Activated CD4-positive, alpha-beta T cell treated with anti-CD3 and anti-CD28 coated beads, Interleukin-2, amount 50 U/mL, for 48 hours (primary cell): ENCODE measurements at places on chromosomes 1 and 21.

GRCh38 chr1:53327182-53327913 is 522 bp downstream of the LRP8 start:
- peak; percentile 50 for DNase-seq

GRCh38 chr21:46297338-46298271 is 11.5 kb downstream of the YBEY start:
- DNase-seq = no peak

- no peak for DNase-seq
These were observed 46.0 kb upstream of the A3GALT2 start for GRCh38 chr1:33366762-33367484.

DNA sequence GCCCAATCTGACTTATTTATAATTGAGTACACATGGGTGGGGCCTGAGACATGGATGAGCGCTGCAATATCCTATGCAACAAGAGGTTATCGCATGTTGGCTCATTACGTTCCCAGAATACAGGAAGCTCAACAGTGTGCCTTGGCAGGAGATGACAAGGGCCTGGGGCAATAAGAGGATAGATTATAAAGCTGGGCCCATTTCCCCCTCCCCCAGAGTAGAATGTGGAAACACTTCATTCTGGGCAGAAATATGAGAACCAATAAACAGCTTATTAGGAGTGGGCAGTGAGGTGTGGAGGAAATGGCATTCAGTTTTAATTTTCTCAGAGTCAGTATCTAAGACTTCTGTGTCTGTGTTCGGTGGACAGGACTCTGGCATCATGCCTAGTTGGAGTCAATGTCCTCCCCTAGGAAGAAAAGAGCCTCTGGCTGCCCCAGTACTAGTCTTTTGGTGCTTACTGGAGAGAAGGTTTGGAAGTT is 92.8 kb downstream of the PIK3R3 start:
- no peak for DNase-seq

DNA sequence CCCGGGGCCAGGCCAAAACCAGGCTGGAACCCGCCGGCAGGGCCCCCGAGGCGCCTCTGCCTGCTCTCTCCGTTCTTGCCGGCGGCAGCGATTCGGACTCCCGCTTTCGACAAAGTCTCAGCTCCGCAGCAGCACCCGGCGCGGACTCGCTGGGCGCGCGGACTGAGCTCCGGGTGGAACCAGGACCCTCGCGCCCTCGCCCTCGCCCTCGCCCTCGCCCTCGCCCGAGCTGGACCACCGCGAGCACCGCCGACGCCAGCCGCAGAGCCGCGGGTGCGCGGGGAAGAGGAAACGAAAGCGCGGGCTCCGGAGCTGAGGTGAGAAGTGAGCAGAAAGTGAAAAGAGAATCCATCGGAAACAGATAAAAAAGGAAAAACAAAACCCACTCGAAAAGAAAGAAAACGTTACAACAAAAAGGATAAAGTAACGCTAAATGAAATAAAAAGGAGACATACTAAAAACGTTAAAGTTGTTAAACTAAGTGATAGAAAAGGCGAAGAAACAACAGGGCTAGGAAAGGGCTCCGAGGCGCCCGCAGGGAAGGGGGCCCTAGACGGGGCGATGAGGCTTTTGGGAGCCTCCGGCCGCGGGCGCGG is 64.9 kb downstream of the MEF2D start:
- DNase-seq = peak; percentile 32

DNA sequence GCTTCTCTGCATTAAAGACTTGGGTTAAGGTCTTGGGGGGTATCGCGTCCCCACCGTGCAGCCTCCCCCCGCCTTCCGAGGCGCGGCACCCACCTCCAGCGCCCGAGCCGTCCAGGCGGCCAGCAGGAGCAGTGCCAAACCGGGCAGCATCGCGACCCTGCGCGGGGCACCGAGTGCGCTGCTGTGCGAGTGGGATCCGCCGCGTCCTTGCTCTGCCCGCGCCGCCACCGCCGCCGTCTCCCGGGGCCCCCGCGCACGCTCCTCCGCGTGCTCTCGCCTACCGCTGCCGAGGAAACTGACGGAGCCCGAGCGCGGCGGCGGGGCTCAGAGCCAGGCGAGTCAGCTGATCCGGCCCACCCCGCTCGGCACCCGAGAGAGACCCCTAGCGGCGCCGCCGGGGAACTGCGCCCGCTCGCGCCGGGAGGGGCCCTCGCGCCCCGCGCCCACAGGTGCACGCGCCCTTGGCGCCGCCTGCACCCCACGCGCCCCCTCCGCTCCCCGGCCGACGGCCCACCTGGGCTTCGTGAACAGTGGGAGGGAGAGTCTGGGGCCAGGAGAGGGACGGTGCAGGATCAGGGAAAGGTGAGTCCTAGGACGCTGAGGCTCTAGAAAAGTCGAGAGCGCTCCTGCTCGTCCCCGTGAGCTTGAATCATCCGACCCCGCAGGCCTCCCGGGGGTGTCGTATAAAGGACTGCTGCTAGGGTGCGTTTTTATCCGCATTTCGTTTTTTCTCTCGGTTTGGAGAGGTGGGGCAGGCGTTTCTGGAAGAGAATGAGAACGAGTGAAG is at the start of gene APP:
APP (minus strand) TSS at position 300 of the 787 bp plus-strand sequence; CDS start at position 150, 150 bp downstream.
- peak; percentile 89 for DNase-seq

DNA sequence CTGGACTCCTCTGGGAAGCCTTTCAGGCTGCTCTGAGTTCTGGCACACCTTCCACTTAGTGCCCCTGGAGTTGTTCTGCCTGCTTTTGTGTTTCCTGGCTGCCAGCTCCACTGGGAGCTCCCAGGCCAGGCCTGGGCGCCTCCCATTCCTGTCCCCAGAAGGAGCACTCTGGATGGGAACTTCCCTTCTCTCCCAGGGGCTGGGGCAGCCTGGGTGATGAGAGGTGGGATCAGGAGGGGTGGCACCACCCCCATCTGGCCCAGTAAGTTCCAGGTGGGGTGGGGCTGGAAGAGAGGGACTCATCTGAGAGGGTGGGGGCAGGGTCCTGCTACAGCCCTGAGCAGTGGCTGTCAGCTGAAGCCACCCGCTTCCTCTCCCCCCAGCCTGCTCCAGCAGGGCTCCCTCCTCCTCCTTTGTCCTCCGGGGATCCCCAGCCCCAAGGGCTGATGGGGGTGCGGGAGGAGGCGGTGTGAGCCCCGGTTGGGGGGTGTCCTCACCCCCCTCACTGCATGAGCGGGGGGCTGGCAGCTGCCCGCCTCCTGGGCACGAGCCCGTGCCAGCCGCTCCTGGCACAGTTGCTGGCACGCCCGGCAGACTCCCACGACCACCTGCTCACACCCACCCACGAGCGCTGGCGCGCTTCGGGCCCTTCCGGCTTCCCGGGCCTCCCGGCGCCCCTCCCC is 4.7 kb downstream of the FOXO6 start:
- no peak for DNase-seq

GRCh38 chr1:98704474-98704873 is 43.0 kb downstream of the SNX7 start:
- DNase-seq = no peak

DNA sequence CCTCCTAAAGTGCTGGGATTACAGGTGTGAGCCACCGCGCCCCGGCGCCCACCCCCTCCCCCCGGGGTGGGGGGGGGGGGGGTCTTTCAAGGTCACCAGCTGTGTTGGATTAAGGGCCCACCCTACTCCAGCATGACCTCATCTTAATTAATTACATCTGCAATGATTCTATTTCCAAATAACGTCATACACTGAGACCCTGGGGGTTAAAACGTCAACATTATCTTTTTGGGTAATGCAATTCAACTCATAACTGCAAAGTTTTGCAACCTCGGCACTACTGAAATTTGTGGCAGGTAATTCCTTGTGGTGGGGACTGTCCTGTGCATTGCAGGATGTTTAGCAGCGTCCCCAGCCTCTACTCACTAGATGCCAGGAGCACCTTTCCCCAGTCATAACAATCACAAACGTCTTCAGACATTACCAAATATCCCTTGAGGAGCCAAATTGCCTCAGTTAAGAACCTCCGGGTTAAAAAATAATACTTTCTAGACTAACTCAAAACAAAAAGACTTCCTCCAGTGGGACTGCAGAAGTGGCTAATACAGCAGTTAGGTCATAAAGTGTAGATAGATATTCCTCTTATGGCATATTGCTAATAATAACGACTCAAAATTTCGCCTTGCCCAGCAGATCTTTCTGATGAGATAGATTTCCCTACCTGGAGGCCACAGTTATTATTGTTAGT is 233.0 kb upstream of the KAZN start:
- no peak for DNase-seq

DNA sequence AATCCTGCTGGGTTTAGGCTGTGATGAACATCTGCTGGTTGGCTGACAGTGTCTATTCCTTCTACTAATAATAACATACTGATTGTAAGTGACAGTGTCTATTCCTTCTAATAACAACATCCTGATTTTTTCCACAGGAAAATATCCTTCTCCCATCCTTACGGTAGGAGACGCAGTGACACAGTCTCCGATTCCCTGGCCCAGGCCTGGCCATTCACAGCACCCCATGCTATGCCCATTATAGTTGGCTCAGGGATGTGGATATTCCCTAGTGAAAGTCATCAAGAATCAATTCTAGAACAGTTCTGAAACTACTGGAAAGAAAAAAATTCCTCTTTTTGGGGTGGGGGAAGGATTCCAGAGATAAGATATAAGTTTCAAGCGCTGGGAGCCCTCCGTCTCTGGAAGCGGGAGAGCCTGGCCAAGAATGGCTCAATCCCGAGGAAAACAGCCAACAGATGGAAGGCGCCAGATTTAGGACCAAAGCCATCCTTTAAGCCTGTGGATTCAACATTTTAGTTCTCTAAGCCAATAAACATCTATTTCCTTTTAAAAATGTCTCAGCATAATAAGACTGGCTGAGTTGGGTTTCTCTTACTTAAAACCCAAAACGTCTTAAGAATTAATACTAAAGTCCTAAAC is 88.6 kb downstream of the GPATCH2 start:
- DNase-seq = no peak

DNA sequence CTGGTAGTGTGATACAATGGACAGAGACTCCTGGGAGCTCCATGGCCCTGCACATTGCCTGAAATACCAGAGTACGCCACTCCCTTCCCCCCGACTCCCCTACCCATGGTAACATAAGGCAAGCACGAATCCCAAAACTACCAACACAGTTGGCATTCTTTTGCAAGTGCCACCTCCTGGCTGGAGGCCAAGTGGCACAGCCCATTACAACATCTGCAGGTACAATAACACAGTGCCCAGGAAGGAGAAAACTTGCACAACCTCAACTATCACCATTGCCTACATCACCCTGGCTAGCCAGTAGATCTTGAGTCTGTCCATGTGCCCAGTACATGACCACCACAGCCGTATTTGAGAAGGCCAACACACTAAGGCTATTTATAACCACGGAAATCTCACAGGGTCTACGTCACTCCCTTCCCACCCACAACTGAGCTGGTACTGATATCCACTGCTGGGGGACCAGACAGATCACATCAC is 11.7 kb downstream of the ADAMTS1 start:
- no peak for DNase-seq

DNA sequence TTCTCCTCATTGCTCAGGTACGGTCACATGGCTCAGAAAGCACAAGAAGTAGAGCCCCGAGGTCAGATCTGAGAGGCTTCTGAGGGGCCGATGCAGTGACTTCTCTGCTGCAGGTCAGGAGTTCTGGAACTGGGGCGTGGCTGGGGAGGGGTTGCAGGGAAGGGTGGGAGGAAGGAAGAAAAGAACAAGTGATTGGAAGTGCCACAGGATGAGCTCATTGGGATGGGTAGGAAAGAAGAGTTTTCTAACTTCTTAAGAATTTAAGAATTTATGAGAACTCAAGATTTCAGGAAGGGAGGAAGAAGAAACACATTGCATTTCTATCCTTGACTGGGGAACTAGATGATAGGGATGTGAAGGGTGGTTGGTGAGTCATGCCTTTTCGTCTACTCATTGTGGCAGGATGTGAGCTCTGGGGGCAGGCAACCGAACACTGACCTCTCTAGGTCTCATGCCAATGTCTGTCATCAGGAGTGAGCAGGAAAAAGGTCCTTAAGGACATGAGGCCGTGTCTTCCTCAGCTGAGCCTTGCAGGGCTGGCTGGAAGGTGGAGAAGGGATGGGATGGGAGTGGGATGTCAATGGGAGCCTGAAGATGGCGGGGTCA is 497 bp downstream of the FCRLB start:
- DNase-seq = no peak

DNA sequence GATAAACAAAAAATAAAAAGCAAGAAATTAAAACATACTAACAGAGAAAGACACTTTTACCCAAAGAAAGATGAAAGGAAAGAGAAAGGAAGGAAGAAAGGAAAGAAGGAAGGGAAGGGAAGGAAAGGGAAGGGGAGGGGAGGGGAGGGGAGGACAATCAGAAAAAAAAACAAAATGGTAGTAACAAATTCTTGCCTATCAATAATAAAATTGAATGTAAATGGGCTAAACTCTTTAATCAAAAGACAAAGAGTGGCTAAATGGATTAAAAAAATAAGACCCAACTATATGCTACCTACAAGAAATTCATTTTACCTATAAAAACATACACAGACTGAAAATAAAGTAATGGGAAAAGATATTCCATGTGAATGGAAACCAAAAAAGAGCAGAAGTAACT is 372.9 kb upstream of the NFIA start:
- no peak for DNase-seq

- peak; percentile 79 for DNase-seq
These were observed 14.6 kb downstream of the POLR3GL start for GRCh38 chr1:145978854-145979745.

GRCh38 chr1:23816906-23817305 is 8.3 kb downstream of the HMGCL start:
- DNase-seq = no peak

- DNase-seq = peak; percentile 54
These were observed 45.5 kb downstream of the VPS13D start for GRCh38 chr1:12275370-12275769.

DNA sequence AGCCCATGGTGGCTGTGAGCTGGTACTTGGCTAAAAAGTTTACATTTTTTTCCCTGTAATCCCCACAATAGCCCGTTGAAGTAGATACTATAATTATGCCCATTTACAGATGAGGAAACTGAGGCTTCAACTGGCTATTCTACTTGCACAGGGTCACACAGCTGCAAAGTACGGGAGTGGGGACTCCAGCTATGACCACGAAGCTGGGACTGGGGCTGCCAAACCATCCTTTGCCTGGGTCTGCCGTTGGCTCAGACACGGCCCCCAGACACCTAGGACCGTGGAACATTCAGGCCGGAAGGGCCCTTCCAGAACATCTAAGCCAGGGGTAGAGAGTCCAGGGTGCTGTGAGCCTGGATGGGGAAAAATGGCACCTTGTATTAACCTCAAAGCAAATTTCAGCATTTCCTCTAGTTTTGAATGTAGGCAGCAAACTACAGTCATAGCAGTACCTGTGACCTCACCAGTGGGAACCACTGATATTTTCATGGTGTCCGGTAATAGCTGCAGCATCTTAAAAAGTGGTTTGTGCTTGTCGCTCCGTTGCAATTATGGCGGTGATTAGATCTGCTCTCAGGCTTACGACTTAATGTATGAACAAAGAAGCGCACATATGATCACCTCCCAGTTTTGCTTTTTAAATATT is 4.3 kb downstream of the TP73 start:
- peak; percentile 17 for DNase-seq
